ENCODE measurements at places on chromosomes 2 and 18.

DNA sequence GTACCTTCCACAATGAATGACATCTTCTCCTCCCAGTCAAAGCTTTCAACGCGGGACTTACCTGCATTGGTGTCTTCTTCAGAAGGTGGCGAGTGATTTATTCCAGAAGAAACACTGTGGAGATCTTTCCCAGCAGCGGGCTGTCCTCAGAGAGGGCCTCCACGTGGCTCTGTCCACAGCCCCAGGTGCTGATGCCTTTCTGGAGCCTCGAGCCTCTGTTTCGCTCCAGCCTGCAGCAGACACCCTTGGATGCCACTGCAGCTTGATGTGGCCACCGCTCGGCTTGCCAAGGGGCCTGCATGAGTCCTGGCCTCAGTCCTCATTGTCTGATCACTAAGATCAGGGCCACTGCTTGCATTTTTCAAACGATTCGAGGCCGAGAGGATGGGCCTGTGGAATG, 46.6 kb upstream of the GALR1 start:
- no peak for DNase-seq

DNA sequence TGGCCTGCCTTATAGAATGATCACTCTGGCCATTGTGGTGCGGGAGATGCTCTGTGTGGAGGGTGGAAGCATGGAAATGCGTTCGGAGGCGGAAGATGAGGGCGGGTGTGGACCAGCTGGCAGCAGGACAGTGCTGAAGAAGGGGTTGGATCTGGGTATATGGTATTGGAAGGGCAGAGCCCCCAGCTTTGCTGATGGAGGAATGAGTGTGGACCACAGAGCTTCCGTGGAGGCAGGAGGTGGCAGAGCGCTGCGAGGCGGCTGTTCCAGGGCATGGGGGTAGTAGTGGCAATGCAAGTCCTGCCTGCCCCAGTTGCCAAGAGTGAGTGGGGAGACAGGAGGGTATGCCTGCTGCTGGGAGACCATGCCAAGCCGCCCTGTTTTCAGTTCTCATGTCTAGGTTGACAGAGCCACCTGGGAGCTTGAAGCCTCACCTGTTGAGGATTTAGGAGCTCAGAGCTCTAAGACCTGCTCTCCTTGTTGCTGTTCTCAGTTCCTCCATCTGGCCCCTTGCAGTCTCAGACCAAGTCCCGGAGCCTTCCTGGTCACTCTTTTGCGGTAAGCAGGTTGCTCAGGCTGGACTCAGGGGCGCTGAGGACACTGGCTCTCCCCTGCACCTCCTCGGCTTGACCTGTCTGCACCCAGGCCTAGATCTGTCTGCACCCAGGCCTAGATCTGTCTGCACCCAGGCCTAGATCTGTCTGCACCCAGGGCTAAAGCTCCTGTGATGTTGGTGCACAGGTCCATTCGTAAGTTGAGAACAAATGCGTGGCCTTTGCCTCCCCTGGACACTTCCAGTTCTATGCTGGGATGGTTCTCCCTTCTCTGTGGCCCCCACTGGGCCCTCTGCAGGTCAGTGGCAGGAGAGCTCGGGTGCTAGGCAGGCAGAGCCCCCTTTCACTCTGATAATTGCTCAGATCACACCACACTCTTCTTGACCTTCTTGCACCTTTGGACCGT, 290.5 kb upstream of the HS6ST1 start:
- DNase-seq = no peak

- no peak for DNase-seq
Observed at GRCh38 chr18:45227001-45227742, 388.1 kb upstream of the SLC14A2 start.

DNA sequence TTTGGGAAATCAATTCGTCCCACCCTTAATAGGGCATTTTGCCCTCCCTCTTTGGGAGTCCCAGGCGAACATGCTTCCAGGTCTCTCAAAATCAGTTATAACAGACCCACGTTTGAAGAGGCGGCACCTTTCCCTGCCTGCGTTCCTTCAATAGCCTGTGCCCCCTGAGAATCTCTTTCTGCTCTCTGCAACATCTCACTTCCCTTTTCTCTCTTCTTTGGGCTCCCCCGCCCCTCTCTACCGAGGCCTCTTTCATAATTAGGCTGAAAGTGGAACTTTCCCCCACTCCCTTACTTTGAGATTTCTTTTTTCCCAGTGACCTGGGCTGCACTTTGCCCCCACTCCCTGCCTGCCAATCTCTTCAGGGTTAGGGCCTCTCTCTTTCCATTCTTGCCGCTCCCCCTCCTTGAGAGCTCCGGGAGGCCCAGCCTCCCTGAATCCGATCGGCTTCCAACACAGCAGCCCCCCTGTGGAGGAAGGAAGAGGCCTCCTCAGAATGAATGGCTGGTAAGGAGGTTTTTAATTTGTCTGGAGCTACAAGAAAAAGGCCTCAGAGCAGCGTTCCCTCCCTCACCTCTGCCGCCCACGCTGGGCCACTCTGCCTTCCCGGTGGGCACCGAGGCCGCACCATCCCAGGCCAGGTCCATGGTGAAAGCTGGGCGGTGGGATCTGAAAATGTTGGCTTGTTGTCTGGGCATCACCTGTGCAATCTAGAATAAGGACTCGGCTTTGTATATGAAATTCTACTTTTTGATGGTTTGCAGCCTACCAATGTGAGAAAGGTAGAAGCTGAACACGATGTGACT, 162.6 kb upstream of the SIX3 start:
- DNase-seq = no peak

- DNase-seq = no peak
Observed at GRCh38 chr2:136247204-136247950, 129.4 kb upstream of the CXCR4 start.

Measured in right renal cortex interstitium (tissue), 3 donors.